Activated CD4-positive, alpha-beta T cell treated with anti-CD3 and anti-CD28 coated beads, Interleukin-10, Interleukin-2, amounts not matched to agents 100 ng/mL and 50 ng/mL, durations not matched to agents 16 hours and 8 hours (primary cell): ENCODE measurements at places on chromosomes 12 and 14.
A peak's percentile ranks its signal among the peaks of the same experiment; 100 is the strongest.

GRCh38 chr14:102320033-102320660 is 601 bp downstream of the ZNF839 start:
- peak; percentile 35 for DNase-seq

- DNase-seq = no peak
Measured at GRCh38 chr12:94183708-94184379, 35.5 kb downstream of the PLXNC1 start.

DNA sequence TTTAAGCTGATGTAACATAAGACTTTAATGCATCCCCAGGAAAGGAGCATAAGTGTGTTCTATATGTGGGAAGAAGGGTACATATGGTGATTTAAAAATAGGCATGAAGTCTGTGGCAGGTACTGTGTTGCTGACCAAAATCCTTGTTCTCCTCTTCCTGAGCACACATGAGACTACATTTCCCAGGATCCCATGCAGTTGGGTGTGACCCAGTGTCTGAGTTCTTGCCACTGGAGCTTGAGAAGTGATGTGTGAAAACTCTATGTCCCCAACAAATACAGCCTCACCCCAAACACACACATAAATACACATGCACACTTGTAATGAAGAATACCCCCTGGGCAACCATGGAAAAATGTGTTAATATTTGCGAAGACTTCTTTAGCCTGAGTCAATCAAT is 8.5 kb upstream of the SMIM10L1 start:
- DNase-seq = peak; percentile 5

DNA sequence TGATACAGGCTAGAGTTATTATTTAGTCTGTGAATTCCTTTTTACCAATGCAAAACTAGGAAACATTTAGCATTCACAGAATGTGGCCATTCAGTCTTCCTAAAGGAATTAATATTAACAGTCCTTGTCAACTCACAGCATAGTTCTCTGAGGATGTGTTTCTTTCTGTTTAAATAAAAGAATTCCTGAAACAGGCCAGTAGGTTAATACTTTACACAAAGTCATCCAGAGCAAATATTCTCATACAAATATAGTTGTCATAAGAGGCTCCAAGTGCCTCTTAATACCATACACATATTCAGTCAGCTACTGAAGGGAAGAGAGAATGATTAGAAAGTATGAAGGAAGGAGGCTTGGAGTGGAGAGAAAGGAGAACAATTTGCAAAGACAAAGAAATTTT is 120.1 kb downstream of the LMNTD1 start:
- no peak for DNase-seq

GRCh38 chr12:67394550-67394949 is 125.4 kb downstream of the CAND1 start:
- no peak for DNase-seq

DNA sequence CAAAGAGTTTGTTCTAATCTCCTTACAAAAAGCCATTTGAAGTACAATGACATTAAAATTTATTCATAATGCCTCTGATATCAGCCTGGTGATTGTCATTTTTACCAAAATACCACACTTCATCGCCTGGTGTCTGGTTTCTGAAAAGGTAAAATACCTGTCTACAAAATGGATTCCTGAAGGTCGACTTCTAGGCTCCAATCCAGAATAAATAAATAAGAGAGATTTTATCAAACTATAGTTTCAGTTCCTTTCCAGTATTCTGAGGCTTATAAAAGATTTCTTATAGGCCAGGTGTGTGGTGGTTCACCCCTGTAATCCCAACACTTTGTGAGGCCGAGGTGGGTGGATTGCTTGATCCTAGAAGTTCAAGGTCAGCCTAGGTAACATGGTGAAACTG is 340.7 kb downstream of the SLC16A7 start:
- DNase-seq = no peak

DNA sequence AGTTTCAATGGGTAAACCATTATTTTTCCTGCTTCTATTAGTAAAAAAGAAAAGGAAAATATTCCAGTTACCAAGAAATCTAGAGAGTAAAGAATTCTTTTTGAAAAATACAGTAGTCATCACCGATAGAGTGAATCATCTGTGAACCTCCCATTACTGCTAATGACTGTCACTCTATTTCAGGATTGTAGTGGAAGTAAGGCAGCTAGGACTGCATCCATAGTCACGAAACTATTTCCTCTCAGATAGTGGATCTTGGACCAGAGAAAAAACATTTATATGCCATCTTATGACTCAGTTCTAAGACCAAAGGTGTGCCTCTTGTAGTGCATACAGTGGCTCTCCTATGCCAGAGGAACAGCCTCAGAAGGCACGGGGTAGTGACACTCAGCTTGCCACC is 173.9 kb upstream of the PLEKHA5 start:
- DNase-seq = no peak

GRCh38 chr14:42929806-42930480 is 1323.3 kb downstream of the LRFN5 start:
- no peak for DNase-seq

DNA sequence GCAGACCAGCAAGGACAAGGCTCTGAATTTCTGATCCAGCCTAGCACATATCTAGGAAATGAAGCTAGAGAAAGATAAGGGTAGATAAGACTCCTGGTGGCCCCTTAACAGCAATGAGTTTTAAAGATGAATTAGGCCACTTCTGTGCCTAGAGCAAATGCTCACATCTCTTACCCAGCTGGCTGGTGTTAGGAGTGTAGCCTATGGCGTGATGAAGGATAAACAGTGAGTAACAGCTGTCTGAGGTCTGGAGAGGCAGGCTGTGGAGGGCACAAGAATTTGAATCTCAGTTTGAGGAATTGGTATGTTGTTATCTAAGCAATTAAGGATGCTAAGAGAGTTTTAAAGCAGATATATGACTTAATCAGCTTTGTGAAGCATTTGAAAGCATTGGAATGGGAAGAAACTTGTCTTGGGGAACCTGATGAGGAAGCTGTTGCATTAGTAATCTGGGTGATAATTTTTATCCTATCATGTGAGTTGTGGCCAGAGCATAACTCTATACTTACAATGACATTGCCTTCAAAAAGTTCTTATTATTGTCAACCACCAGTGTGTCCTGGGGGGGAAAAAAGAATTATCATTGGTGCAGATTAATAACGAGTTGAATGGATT is 161.8 kb downstream of the SRGAP1 start:
- DNase-seq = no peak

DNA sequence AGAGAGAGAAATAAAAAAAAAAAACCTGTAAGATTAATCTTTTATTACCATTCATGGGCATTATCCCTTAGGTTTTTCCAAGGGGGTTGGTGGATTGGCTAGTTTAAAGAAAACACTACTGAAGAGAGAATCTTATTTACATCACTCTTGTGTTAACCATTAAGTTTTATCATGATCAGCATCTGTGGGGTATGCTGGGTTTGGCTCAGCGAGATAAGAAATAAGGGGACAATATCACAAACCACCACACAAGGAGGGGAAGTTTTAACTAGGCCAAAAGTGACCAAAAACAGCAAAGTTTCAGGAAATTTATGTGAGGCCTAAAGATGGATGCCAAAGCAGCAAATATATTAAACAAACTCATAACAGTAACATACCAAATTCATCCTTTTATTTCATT is 548.6 kb downstream of the SLC16A7 start:
- DNase-seq = no peak

DNA sequence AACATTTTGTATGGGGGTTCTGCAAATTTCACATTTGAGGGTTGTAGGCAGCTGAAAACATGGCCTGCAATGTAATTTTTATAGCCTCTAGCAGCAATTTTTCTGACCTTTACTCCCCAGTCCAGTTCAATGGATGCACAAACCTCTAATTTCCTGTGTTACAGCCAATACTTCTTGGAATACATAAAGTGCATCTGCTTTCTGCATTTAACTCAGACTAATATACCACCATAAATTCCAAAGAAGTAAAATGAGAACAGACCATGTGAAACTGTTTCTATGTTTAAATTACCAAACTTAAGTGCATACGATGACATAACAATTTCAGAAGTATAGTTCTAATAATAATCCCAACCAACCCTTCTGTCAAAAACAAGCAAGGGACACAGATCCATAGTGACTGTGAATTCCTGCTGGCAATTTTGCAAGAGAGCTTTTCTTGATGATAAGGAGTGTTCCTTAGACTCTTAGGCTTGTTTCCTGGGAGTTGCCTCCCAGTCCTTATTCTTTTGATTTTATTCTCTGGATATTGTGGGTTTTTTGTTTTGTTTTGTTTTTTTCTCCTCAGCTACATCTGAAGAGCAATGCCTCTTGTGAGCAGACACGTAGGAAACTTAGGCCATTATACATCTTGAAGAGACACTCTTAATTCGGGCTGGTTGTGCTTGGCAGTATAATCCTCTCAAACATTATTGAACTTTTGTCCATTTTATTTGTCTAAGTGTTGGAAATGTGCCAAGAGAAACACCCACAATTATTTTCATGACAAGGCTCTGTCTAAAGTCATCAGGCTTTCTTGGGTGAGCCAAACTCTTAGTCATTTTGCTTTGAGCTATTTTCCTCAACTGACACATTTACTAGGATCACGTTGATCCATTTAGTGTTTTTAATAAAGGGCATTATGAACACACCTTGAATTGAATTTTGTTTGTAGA is 51.3 kb upstream of the RERGL start:
- no peak for DNase-seq

DNA sequence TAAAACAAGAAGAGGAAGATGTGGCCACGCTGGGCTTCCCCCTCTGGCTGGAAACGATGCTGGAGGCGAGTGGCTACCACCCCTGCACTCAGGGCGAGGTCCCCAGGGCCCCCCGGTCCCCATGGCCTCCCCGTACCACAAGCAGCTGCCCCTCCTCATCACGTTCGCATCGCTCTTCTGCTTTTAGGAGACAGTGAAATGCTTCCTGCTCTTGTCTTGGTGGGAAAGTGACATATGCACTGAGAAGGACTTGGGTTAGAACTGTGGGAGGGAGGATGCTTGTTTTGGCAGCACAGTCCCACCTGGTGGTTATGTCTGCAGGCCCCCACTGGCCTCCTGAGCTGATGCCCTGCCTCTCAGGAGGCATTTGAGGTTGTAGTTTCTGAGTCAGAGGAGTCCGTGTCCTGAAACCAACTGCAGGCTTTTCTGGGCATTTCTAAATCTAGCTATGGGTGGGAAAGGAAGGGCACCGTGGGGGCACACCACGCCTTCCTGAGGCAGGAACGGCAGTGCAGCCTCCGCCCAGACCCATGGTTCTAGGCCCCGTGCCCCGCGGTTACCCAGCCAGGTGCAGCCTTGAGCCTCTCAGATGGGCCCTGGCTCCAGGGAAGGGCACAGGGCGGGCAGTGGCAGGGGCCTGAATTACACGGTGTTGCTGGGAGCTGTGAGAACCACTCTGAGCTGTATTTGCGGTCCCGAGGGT is 139.3 kb downstream of the ADGRD1 start:
- peak; percentile 80 for DNase-seq

GRCh38 chr14:67776653-67777322 is 39.6 kb downstream of the ZFYVE26 start:
- no peak for DNase-seq

GRCh38 chr12:96073346-96074330 is 38.3 kb upstream of the LTA4H start:
- peak; percentile 51 for DNase-seq

DNA sequence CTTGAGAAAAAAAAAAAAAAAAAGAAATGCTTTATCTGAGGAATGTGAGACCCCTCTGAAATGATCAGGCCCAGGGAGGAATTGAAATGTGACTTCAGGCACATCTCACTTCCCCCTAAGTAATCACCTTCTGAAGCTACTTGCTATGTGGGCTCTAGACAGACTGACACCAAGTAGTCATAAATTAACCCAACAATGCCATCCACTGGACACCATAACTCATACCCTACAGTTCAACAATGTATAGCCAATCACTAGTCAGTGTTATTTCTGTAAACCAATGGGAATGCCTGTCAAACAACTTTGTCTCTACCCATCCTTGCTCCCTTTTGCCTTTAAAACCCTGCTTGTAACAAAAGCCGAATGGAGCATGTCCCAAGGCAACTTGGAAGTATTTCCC is 182.7 kb upstream of the TMPO start:
- DNase-seq = no peak

- DNase-seq = no peak
Measured at GRCh38 chr12:2998789-2999264, 39.6 kb downstream of the TEAD4 start.

DNA sequence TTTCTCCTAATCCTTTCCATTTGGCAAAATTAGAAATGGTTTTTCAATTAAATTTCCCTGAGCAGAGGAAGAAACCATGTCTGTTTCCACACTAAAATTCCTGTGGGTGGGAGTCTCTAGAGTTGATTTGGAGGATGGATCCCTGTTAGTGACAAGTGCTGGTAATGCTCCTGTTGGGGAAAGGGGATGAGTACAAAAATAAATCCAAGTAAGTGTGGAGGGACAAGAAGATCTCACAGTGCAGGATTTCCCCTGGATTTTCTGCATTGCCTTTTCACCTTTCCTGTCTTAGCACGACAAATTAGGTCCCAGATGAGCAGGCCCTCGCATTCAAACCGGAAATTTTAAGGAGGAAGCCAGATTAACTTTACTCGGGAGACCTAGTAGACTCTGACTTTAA is 107.5 kb downstream of the DAD1 start:
- no peak for DNase-seq

- no peak for DNase-seq
Measured at GRCh38 chr12:75960086-75960910, 71.3 kb downstream of the PHLDA1 start.

DNA sequence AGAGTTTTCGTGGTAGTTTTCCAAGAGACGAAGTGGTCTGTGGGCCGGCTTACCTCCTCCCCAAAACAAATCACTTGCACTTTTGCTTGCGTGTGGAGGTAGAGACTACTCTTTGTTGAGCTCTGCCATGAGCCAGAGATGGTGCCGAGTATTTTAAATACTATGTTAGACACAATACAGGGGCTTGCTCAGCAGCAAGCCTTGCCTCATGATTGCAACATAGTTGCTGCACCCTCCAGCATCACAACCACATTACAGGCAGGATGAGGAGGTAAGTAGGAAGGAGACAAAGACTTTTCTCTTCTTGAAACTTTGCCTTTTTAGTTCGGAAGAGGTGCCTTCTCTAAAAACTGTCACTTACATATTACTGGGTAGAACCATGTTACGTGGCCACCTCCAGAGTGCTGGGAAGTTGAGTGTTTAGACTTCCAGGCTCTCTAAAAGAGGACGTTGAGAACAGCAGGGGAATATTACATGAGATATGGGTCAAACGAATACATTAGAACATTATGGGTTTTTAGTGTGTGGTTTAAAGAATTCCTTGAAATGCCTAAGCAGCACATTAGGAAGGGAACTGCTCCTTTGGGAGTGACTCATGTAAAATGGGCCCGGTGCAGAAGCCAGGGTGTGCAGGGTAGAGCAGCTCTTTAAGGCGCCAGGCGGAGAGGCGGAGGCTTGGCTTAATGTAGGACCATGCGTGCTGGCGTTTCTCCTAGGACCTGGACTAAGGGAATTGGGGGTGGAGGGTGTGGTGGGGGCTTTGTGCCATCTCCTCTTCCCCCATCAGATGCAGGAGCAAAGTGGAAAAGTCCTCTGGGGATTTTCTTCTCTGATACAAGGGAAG is 110.6 kb upstream of the PRMT8 start:
- no peak for DNase-seq

- DNase-seq = no peak
Measured at GRCh38 chr14:22532345-22533056, 56.5 kb downstream of the DAD1 start.
